Mesenteric fat pad (tissue), 1 donor: ENCODE measurements at places on chromosomes 7 and 10. TPM values are rescaled to one million over a fixed set of nuclear protein-coding genes. Genes with fewer than 3 reads are reported as not detected.

GPRIN2 gene
- total RNA-seq: not detected

HGF gene
- 8.2 TPM for total RNA-seq

GSTO1 gene
- total RNA-seq: 106 TPM

CUBN gene
- 3.5 TPM for total RNA-seq

FFAR4 gene
- total RNA-seq: 2.3 TPM

SPDYE5 gene
- not detected for total RNA-seq

ADAM22 gene
- 2.3 TPM for total RNA-seq

EBF3 gene
- 28.6 TPM for total RNA-seq

LEP gene
- total RNA-seq: 784 TPM

ATRNL1 gene
- 0.74 TPM for total RNA-seq

GATA3 gene
- total RNA-seq: 5.5 TPM

NPC1L1 gene
- total RNA-seq: 0.29 TPM

POLR3A gene
- total RNA-seq: 12.0 TPM

CCDC6 gene
- 31.2 TPM for total RNA-seq

HOXA6 gene
- 3.1 TPM for total RNA-seq

SPDYE9 gene
- total RNA-seq: not detected

UCN3 gene
- not detected for total RNA-seq

FBXO24 gene
- total RNA-seq: not detected

IFIT1B gene
- not detected for total RNA-seq

ADGRA1 gene
- not detected for total RNA-seq

SRGN gene
- total RNA-seq: 404 TPM

AGAP5 gene
- 7.4 TPM for total RNA-seq

GIMAP7 gene
- 27.3 TPM for total RNA-seq

THSD7A gene
- total RNA-seq: 6.0 TPM

TFR2 gene
- total RNA-seq: 0.29 TPM

VTI1A gene
- total RNA-seq: 36.1 TPM

PCLO gene
- 2.2 TPM for total RNA-seq

METTL27 gene
- total RNA-seq: 1.7 TPM

RBM20 gene
- 4.6 TPM for total RNA-seq

HABP2 gene
- not detected for total RNA-seq
